ENCODE measurements at places on chromosomes 4 and X.

DNA sequence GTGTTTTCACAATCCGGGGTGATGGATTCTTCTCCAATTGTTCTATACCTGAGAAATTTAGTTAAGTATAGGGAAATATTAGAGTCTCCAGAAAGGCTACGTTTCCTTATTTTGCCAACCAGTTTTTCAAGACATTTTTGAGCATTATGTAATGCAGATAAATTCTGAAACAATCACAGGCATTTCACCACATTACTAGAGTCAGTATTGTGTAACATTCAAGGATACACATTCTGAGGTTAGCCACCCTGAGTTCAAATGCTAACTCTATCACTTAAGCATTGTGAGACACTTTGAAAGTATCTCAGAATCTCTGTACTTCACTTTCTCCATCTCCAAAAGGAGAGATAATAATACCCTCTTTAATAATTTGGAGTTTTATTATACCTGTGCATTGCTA, 10.6 kb downstream of the SULT1B1 start:
- DNase-seq: peak; percentile 57

DNA sequence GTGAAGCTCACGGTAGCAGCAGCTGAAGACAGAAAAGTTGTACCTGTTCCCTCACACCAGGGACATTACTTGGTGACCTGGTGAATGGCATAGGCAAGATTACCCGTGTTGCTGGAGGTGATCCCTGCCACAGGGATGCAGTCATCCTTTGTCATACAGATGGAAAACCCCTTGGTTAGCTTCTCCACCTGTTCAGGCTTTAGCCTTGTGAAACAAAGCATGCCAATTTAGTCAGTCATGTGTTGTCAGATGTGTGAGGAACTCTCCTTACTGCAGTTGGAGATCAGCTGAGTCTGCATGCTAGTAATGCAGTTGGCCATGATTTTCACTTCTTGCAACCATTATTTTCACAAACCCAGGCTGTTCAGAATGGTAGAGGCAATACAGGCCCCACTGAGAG, 41.0 kb downstream of the AMELX start:
- DNase-seq: no peak

DNA sequence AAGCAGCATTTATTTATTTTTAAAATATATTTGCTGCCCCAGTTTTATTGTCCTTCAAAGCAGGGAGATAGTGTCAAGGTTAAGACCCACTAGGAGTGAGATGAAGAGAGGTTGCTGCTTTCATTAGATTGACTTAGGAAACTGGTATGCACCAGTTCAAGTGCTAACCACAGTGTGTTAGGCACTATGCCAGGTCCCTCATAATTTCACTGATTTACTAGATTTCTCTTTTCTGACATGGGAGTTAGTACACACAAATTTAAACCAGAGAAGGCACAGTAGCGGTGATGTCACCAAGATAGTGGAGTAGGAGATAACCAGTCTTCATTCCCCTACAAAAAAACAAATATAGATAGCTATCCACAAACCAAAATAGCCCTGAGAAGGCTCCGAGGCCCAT, 14.3 kb downstream of the RRAGB start:
- DNase-seq: peak; percentile 17

- DNase-seq: no peak
Measured at GRCh38 chrX:40971736-40972135, 113.5 kb upstream of the USP9X start.

GRCh38 chr4:81650606-81651242, 179.0 kb upstream of the RASGEF1B start:
- no peak for DNase-seq

DNA sequence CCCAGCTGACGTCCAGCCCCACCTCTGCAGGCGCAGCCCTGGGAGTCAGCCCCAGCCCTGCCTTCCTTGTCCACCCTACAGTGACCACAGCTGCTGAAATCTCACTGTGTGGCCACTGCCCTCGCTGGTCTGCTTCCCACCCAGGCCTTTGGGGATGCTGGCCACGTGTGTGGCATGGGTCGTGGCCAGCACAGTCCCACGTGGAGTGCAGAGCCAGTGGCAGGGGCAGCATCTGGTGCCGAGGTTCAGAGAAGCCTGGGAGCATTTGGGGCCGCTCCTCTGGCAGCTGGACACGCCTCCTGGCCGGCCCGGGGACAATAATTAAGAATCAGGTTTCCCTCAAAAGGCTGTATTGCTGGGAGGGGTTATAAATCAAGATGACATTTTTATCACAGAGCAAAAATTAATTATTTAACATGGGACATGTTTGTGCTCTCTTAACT, 92.1 kb downstream of the HMX1 start:
- no peak for DNase-seq

- peak; percentile 1 for DNase-seq
Measured at GRCh38 chrX:6184900-6185515, 43.7 kb downstream of the NLGN4X start.

- DNase-seq: no peak
Measured at GRCh38 chr4:85402371-85402770, 72.6 kb upstream of the ARHGAP24 start.

GRCh38 chrX:37320541-37321203, 28.5 kb upstream of the PRRG1 start:
- DNase-seq: peak; percentile 34

DNA sequence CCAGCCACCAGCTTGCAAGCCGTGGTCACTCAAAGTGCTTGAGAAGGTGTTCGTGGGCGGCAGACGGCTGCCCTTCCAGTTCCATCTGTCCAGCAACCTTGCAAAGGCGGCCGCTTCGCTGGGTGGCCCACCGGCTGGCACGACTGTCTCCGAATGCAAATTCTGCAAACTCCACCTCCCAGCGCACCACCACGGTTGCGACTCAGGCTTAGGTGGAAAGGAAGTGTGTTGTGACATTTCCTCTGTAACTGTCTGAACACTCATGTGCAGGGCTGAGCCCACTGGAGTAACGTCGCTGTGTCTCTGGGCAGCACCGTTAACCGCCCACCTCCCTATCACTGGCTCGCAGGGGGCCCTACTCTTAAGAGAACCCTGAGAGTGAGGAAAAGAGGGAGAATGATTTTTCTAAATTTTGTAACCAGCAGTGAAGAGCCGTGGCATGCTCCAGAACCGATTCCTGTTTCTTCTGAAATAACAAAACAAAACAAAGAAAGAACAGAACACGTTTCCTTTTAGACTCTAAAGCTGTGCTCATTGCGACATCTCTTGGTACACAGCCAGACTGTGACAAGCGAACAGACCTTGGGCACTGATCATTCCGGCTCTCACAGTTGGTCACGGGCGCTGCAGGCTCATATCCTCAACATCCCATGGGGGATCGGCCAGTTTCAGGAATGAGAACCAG, at the start of gene P2RY8:
TSS of gene P2RY8 (minus strand) at position 155 of the 685 bp plus-strand sequence. CDS start 70,627 bp downstream, outside the sequence.
- DNase-seq: peak; percentile 96

- DNase-seq: peak; percentile 81
Measured at GRCh38 chr4:113831457-113831856, 69.9 kb upstream of the CAMK2D start.

- DNase-seq: no peak
Measured at GRCh38 chr4:6122496-6122895, 77.9 kb downstream of the JAKMIP1 start.

DNA sequence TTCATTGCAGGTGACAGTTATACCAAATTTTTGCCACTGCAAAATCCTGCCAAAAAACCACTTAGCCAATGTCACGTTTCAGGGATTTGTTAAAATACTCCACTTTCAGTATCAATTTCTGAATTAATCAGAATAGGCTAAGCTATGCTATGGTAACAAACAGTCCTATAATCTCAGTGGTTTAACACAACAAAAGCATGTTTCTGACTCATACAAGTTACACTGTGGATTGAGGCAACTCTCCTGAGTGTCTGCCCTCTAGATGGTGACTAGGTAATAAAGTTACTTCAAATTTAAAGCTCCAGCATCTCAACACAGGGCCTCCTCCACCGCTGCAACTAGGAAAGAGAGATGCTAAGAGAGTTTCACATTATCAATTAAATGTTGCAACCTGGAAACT, 23.0 kb upstream of the RADX start:
- no peak for DNase-seq

- DNase-seq: no peak
Measured at GRCh38 chrX:100980608-100981497, 11.3 kb downstream of the ARL13A start.
